Natural killer cell treated with Interleukin-12 subunit alpha and Interleukin-12 subunit beta and Interleukin-15 and Interleukin-18, amount 100 ng/mL, for 72 hours (primary cell): ENCODE measurements at places on chromosomes 7 and 10. TPM values are rescaled to one million over a fixed set of nuclear protein-coding genes. Genes with fewer than 3 reads are reported as not detected.

- DNase-seq: no peak
Observed at GRCh38 chr10:48246501-48246900, 28.0 kb downstream of the FRMPD2 start.

- DNase-seq: no peak
Observed at GRCh38 chr7:41890631-41891274, 187.9 kb upstream of the INHBA start.

- no peak for DNase-seq
Observed at GRCh38 chr7:42359946-42360345, 122.9 kb upstream of the GLI3 start.

- DNase-seq: no peak
Observed at GRCh38 chr7:144728551-144728950, 107.3 kb downstream of the TPK1 start.

DNA sequence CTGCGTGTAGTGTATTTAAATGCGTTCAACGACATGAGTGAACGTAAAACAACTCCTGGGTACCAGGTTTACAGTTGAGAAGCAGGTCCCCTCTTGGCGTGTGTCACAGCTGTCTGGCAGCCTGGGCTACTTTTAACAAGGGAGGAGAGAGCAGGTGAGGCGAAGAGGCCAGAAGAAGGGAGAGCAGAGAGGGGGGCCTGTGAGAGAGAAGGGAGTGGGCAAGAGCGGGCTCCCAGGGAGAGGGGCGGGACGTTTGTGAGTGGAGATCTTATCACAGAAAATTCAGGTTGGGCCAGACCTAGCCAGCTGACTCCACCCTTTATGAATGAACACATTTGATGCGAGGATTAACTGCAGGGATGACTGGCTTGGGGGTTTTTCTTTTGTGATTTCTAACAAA lies 154.0 kb downstream of the CAMK1D start:
- no peak for DNase-seq

- no peak for DNase-seq
Observed at GRCh38 chr10:45453639-45454255, 79.7 kb downstream of the ALOX5 start.

- DNase-seq: no peak
Observed at GRCh38 chr10:88115407-88115806, 252.0 kb downstream of the PTEN start.

CH25H gene
- not detected for total RNA-seq

DNA sequence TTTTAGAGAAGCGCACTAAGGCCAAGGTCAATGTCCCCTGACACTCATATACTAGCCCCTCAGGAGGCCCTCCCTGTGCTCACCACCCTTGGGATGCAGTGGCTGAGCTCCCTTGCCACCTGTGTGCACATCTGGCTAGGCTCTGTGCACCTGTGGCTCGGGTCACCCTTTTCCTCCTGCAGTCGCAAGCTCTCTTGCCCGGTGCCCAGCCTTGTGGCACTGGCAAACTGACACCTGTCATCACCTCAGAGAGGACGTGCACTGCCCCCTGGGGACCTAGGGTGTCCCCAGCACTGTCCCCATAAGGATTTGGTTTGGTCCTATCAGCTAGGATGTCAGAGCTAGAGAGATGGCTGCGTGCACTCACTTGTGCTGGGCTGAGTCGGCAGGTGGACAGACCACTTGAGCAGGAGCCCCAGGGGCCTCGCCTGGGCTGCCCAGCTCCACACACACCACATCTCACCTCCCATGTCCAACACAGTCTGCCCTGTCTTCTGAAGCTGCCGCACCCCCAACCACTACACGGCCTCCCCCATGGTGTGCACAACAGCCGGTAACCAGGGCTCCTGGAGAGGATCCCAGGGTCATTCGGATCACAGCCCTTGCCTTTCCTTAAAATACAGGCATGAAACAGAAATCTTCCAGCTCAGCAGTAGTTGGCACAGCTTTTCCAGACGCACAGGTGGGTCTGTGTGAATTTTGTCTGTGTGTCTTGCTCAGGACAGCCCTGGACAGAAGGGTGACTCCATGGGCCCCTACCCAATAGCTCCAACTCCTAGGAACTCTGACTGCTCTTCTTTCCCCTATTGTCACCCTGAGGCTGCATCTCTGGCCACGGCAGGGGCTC lies 111.0 kb downstream of the GRID1 start:
- DNase-seq: peak; percentile 40

DNA sequence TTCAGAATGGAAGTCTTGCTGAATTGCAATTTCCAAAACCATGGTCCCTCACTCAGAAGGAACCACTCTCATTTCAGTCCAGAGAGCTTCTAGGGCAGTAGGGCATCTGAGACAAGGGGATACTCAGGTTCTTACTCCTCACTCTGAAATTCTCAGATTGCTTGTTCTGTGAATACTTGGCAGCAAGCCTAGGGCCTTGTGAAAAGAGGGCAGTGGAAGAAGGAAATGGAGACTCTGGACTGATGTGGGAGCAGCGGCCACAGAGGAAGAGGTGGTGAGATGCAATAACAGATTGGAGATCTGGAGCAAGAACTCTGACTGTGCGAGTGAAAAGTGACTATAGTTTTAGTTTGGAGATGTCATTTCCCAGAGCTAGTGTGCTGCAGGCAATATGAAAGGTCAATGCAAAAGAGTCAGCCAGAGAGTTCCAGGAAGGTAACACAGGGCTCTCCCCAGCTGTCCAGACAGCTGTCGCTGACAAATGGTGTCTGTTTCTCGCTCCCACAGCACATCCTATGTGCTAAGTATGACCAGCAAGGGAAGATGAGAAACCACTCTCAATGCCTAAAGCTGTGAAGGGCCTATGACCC lies 291.6 kb upstream of the KIAA1217 start:
- no peak for DNase-seq

- DNase-seq: peak; percentile 82
Observed at GRCh38 chr7:44750921-44751571, 2.4 kb downstream of the ZMIZ2 start.

MMRN2 gene
- total RNA-seq: not detected

OR9A2 gene
- total RNA-seq: not detected

DNA sequence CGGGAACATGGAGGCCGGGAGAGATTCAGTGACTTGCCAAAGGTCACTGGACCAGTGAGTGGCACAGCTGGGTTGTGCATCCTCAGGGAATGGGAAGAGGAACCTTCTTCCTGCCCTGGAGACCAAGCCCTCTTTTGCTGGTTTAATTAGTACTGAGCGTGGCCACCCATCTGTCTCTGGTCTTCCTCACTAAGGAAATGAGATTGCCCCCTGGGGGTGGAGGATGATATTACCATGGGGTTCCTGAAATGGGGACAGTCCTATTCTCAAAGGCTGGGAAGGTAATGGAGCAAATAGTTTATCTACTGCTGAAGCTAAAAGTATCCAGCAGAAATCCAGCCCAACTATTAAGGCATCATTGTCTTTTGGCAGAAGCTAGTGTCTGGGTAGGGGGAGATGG lies 98.6 kb upstream of the FGFR2 start:
- no peak for DNase-seq

DNA sequence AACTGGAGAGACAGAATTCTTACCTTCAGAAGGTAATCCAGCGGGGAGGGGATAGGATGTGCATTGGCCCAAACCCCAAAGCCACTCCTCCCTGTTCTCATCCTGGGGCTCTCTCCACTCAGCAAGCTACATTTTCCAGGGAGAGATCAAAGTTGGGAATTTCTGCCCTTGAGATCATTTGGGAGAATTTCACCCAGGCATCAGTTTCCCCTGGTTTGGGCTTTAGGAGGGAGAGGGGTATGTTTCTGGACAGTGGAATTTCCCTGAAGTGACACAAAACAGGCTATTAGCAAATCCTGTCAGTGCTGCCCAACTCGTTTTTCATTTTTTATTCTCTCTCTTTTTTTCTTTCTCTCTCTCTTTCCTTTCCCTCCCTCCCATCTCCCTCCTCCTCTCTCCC lies 35.7 kb downstream of the CYP17A1 start:
- no peak for DNase-seq

GRCh38 chr7:115368998-115369397 lies 447.1 kb downstream of the MDFIC start:
- no peak for DNase-seq

GSTK1 gene
- 133 TPM for total RNA-seq

DNA sequence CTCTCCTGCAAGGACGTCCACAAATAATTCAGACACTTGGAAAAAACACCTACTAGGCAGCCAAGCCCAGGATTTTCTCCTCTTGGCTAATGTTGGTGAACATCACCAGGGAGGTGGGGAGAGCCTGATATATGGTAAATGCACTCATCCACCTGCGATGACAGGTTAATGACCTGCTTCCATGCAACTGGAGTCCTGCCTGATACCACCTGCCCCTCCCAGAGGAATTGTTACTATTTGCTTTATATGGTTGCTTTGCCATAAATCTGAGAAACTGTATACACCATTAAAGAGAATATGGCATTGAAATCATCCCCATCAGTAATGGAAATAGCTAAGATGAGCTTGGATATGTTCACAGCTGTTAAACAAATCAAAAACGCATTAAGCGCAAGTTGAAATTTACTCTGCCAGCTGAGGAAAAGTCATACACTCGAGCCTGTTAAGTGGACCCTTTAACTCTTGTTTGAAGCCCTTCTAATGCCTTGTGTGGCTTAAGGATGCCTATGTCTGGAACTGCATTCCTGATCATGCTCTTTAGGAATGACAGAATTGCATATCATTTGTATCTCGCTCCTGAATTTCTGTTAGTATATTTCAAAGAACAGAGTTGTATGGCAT lies 208.3 kb downstream of the PRPF18 start:
- no peak for DNase-seq

- no peak for DNase-seq
Observed at GRCh38 chr10:85602306-85602705, 764.3 kb downstream of the GRID1 start.

NXPH1 gene
- not detected for total RNA-seq

NRG3 gene
- total RNA-seq: not detected

SUFU gene
- total RNA-seq: 10.9 TPM

DNA sequence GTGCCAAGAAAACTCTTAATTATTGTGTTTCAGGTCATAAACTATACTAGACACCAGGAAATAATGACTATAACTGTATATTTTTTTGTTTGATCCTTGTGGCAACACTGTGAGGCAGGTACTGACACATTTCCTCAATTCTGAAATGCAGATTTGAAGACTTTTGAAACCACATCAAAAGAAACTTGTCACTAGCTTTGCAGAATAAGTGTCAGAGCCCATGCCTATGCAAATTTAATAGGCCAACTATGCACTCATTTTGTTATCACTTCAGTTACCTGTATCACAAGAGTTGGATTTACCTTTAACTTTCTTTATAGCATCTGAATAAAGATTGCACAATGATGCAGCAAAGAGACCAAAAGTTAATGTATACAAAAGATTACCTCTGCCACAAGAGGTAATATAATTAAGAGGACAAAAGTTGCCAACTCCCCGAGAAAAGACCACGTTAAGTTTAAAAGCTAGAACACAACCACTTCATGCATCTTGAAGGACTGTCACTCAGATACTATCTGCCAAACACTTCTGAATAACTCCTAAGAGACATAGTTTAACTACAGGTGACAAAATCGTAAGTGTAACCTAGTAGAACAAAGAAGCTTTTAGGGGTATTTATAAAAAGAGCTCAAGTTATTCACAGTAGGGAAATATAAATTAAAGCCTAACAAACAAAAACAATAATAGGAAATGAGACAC lies 80.5 kb downstream of the ELAPOR2 start:
- no peak for DNase-seq

- DNase-seq: no peak
Observed at GRCh38 chr10:111648046-111648445, 535.5 kb downstream of the GPAM start.

ENTPD1 gene
- 56.4 TPM for total RNA-seq

NPSR1 gene
- not detected for total RNA-seq

GRCh38 chr10:31133792-31134310 lies 102.2 kb upstream of the ZNF438 start:
- DNase-seq: peak; percentile 65

- no peak for DNase-seq
Observed at GRCh38 chr10:75476985-75477384, 45.6 kb downstream of the LRMDA start.

- DNase-seq: no peak
Observed at GRCh38 chr7:31683445-31684225, 3.4 kb upstream of the PPP1R17 start.

- DNase-seq: no peak
Observed at GRCh38 chr10:84822931-84823630, 494.7 kb downstream of the CCSER2 start.

GRCh38 chr10:98320486-98321185 lies 52.6 kb upstream of the LOXL4 start:
- DNase-seq: no peak

CPA2 gene
- total RNA-seq: not detected

DNA sequence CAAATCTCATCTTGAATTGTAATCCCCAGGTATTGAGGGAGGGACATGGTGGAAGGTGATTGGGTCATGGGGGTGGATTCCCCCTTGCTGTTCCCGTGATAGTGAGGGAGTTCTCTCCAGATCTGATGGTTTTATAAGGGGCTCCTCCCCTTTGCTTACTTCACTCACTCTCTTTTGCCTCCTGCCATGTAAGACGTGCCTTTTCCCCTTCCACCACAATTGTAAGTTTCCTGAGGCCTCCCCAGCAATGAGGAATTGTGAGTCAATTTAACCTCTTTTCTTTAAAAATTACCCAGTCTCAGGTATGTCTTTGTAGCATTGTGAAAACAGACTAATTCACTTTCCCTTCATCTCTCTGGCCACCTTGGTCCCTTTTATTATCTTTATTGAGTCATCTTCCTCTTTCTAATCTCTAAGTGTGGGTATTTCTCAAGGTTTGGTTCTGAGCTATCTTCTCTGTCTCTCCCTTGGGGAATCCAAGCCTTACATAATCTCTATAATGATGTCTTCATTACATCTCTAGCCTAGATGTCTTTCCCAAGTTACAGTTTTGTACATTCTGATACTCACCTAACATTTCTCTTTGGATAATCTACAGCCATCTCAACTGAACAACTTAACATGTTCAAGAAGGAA lies 99.1 kb upstream of the JCAD start:
- DNase-seq: no peak

DNA sequence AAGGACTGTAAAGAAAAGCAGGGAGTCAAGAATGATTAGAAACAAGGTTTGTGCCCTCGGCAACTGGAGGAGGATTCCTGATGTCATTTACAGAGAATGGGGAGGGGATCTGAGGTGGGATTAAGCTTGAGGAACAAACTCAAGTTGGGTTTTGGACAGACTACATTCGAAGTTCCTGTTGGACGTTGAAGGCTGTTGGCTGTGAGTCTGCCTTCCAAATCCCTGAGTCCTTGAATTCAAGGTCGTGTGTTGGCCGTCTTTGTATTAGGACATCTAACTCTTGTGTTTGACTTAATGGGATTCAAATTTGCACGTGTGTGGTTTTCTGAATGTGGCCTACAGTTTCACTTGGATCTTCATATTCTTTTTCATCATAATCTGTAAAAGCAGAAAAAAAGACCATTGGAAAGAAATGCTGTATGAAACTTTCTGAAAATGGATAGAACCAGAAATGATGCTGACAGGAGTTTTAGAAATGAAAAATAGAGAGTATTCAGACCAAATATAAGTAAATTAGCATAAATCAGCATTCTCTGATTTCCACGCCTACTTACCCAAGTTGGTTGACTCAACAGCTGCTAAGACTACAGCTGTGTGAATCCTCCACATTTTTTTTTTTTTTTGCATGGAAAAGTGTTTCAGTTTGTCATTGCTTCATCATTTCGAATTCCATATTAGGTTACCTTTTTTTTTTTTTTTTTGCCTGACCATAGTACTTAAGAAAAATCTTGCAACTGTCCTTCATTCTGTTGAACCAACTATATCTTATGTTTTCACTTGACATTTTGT lies 94.8 kb downstream of the KIAA1217 start:
- no peak for DNase-seq
